ENCODE measurements at places on chromosomes 4 and X.

- no peak for DNase-seq
Observed at GRCh38 chrX:45172890-45173289, 27.8 kb downstream of the DIPK2B start.

DNA sequence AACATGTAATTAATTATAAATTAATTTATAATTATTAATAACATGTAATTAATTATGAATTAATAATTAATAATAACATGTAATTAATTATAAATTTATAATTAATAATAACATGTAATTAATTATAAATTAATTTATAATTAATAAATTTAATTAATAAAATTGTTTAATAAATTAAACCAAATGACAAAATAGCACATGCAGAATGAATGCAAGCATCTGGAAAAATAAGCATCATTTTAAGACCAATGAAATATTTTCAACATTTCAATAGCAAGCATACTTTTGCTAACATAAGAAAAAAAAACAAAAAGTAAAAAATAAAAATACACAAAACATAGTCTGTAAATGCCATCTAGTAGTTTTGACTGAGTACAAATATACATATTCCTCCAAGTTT lies 21.8 kb downstream of the GYPE start:
- DNase-seq: no peak

DNA sequence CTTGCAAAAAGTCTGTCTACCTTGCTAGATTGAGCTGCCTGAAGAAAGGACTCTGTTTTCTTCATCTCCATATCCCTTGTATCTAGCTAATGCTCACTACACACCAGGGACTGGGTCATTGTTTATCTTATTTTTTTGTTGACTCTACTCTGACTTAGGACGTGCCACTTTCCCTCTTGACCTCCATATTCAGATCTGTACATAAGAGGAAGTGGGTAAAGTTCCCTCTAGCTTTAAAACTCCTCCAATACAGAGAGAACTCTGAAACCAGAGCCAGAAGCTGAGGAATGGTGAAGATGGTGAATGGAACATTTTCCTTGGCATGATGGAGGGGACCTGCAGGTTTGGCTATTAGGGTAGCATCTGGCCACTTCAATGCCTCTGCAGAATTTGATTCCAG lies 2026.1 kb upstream of the TENM3 start:
- no peak for DNase-seq

GRCh38 chrX:13899607-13900006 lies 82.7 kb upstream of the GPM6B start:
- no peak for DNase-seq

- no peak for DNase-seq
Observed at GRCh38 chr4:168713253-168713652, 216.4 kb downstream of the PALLD start.

DNA sequence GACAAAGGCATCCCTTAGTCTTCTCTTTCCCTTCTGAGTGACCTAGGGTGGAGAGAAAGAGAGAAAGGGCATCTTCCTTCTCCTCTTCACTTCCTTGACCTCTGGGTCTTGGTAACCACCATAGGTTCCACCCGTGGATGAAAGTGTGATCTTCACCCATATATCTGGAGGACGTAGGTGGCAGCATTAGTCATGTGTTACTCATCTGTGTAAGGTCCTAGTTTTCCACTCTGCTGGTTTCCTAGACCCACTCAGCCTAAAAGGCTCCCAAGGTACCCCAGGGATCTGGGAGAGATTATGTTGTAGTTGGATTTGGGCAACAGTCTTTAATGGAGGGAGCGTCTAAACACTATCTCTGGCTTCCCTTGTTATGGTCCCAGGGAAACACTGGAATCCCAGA lies 45.5 kb upstream of the RAB9B start:
- DNase-seq: no peak

DNA sequence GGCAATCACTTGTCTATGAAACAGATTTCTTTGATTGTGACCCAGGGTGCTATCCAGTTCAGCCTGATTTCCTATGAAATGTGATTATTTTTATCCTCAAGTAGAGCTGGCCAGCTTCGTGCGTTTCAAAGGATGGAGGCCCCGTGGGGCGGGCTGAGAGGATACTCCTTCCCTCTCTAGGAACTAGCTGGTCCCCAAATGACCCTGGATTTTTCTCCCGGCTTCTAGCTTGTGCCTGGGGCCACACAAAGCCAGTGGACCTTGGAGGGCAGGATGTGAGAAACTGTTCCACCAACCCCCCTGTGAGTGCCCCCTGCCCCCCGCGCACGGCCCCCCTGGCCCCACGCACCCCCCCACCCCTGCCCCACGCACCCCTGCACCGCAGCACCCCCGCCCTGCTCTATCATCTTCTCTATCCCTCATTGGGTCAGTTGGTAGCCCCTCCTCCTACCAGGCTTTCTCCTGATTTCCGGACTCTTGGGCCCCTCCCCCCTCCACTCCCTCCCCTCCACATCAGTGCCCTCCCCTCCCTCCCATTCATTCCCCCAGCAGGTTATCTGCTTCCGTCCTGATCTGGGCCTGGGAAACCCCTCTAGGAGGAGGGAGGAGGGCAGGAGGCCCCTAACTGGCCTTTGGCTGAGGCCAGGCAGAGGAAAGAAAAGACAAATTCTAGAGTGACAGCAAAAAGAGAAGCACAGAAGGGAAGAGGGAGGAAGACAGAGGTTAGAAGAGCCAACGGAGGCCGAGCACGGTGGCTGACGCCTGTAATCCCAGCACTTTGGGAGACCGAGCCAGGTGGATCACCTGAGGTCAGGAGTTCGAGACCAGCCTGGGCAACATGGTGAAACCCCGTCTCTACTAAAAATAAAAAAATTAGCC lies 3.3 kb downstream of the XPNPEP2 start:
- no peak for DNase-seq

- DNase-seq: no peak
Observed at GRCh38 chr4:11428231-11428898, at the start of gene HS3ST1. TSS of gene HS3ST1 (minus strand) at chr4:11428894. CDS start at chr4:11400005, 28,889 bp downstream.

DNA sequence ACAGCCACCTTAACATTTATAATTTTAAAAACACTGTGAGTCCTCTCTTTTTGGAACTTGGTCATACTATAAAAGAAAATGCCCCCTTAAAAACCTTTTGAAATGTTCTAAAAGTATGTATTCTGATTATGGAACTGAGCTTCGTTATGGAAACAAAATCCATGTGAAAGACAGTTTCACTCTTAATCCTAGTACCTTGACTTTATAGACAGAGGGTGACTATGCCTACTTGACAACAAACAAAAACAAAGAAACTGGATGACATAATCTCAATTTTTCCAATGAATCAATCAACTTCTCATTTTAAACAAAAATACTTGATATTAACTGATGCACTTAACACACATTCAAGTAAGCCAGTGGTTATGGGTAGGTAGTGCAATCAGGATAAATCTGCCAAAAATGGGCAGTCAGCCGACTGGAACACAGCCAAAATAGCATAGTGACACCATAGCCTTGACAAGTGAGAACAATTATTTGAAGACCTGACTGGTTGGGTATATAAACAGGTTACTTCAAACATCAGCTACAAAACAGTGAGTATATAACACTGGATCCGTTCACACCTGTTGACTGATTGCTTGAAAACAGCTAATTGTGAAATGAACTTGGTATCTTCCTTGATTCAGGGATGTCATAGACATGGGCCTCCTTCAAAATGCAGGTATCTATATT lies 265.5 kb downstream of the PPP3CA start:
- DNase-seq: no peak

DNA sequence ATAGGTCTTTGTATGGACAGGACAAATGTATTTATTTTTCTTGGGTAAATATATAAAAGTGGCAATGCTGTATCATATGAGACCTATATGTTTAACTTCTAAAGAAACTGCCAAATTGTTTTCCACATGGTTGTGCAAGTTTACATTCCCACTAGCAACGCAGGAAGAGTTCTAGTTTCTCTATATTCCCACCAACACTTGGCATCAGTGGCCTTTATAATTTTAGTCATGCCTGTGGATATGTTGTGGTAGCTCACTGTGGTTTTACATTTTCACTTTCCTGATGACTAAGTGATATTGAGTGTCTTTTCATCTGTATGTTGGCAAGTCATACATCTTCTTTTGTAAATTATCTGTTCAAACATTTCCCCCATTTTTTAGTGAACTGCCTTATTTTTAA lies 126.0 kb downstream of the EMCN start:
- no peak for DNase-seq

DNA sequence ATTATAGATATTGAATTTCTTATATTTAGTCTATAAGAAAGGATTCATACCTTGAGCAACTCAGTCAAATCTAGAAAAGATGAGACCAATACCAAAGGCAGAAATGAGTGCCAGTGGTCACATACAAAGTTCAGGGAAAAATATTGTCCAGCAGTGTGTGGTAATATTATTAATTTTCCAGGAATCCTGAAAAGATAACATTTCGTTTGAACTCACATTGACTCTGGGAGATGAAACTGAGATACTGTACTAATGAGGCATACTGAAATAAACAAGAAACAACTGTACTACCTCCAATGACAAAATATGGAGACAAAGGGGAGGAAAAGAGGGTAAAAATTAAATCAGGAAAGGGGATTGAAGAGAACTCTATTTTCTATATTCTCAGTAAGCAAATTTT lies 212.4 kb downstream of the TRAM1L1 start:
- DNase-seq: no peak

Data from GM20000 (cell line).